ENCODE measurements at places on chromosomes 1 and 21.

- no peak for DNase-seq
These were observed at the start of gene SLC5A9 for GRCh38 chr1:48222501-48223242. Gene SLC5A9, plus strand, starts transcription at chr1:48222716. Its CDS starts 21 bp downstream, at chr1:48222737.

GRCh38 chr1:56189946-56190805, 389.2 kb downstream of the PLPP3 start:
- DNase-seq, result no peak

- DNase-seq, result no peak
These were observed at the start of gene PGLYRP3 for GRCh38 chr1:153312570-153313186. Gene PGLYRP3, minus strand, starts transcription at chr1:153312952. Its CDS starts 2,287 bp downstream, at chr1:153310665.

GRCh38 chr1:165117482-165117881, 239.0 kb downstream of the LMX1A start:
- no peak for DNase-seq

GRCh38 chr1:82507011-82507410, 706.3 kb downstream of the ADGRL2 start:
- DNase-seq, result no peak

GRCh38 chr1:163785868-163786405, 464.2 kb downstream of the NUF2 start:
- DNase-seq, result no peak

DNA sequence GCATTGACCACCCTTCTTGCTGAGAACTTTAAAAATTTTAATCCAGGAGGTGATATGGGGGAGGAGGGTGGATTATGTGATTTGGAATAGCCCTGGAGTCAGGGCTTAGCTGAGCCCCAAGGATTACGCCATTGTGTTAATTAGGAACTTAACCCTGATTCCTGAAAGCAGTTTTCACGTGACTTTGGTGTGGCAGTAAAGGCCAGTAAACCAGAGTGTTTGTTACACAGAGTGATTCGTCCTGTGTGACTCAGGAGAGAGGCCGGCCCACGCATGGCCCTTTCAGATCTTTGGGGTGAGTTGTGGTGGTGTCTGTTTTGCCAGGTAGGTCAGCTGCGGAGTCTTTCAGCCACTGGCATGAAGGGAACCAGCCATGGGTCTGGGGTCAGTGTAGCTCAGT, 107.6 kb downstream of the NOS1AP start:
- no peak for DNase-seq

- DNase-seq, result no peak
These were observed 48.6 kb downstream of the ITSN1 start for GRCh38 chr21:33690874-33691273.

DNA sequence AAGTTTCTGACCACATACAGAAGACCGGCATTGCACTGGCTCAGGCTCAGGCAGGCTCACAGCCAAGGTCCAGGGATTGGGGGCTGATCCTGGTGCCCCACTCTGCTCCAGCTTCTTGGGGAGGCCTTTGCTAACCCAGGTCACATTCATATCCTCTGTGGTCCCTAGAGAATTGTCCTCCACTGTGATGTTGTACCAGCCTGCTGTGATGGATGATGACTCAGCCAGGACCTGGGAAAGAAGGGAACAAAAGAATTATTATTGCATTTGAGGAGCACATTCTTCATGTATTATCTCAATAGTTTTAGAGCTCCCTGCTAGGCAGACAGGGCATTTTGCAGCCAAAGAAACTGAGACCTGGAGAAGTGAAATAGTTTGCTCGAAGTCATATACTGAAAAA, 114.3 kb upstream of the ETV3 start:
- no peak for DNase-seq

- DNase-seq, result no peak
These were observed 21.6 kb downstream of the F11R start for GRCh38 chr1:160999376-160999775.

Data from activated T-helper 2 cell treated with anti-CD3 and anti-CD28 coated beads, Interferon-gamma antibody, Interleukin-2, Interleukin-4, amounts not matched to agents 10 μg/mL and 5 μg/mL and 100 μg/mL, durations not matched to agents 14 hours and 24 hours and 36 hours (primary cell).